ENCODE measurements at places on chromosomes 7 and 10.

DNA sequence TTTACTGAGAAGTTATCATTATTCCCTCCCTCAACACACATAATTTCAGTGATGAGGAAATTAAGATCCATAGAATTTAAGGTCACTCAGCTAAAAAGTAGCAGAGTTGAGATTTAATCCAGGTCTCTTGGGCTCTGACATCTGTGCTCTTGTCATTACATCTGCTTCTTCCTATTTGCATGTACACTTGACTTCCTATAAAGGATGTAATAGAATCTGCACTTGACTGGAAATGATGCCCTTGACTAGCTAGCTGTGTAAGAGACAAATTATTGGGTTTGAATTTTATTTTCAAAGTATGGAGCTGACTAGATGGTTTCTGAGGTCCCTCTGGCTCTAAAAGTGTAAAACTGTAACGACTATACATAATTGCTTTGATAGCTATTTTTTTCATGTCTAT, 59.5 kb downstream of the AGK start:
- DNase-seq: no peak

GRCh38 chr10:63605197-63605967, 84.2 kb downstream of the REEP3 start:
- no peak for DNase-seq

GRCh38 chr7:28596245-28596935, 184.1 kb downstream of the CREB5 start:
- no peak for DNase-seq

- no peak for DNase-seq
These were observed 118.1 kb downstream of the GNAT3 start for GRCh38 chr7:80393786-80394185.

DNA sequence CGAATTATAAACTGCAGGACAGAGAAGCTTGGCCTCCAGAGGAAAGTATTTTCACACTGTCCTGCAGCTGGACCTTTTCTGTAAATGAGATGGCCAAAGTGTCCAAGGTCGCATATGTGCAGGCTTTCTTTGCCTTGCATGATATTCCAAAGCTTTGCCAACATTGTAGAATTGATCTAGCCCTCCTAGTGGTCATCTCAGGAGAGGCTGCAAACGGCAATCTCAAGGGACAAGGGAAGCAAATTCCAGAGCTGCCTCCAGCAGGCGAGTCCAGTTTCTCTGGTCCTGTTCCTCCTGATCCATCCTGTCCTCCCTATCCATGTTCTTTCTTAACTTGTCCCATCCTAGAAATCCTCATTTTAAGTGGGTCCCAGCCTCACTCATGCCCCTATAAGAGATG, 373.4 kb upstream of the PCDH15 start:
- DNase-seq: no peak

DNA sequence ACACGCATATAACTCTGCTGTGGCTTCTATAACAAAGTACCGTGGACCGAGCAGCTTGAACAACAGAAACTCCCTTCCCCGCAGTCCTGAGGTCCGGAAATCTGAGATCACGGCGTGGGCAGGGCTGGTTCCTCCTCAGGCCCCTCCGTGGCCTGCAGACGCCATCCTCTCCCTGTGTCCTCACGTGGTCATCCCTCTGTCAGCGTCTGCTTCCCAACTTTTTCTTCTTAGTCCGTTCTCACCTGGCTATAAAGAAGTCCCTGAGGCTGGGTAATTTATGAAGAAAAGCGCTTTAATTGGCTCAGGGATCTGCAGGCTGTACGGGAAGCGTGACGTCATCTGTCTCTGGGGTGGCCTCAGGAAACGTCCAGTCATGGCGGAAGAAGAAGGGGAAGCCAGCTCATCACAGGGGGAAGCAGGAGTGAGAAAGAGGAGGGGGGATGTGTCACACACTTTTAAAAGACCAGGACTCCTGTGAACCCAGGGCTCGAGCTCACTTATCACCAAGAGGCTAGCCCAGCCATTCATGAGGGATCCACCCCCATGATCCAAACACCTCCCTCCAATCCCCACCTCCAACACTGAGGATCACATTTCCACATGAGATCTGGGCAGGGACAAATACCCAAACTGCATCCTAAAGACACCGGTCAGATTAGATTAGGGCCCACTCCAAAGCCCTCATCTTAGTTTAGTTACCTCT, 91.2 kb upstream of the INSIG1 start:
- DNase-seq: no peak
